ENCODE measurements at places on chromosomes 1 and 21.

GRCh38 chr1:78383923-78384322, 106.9 kb upstream of the PTGFR start:
- no peak for DNase-seq

DNA sequence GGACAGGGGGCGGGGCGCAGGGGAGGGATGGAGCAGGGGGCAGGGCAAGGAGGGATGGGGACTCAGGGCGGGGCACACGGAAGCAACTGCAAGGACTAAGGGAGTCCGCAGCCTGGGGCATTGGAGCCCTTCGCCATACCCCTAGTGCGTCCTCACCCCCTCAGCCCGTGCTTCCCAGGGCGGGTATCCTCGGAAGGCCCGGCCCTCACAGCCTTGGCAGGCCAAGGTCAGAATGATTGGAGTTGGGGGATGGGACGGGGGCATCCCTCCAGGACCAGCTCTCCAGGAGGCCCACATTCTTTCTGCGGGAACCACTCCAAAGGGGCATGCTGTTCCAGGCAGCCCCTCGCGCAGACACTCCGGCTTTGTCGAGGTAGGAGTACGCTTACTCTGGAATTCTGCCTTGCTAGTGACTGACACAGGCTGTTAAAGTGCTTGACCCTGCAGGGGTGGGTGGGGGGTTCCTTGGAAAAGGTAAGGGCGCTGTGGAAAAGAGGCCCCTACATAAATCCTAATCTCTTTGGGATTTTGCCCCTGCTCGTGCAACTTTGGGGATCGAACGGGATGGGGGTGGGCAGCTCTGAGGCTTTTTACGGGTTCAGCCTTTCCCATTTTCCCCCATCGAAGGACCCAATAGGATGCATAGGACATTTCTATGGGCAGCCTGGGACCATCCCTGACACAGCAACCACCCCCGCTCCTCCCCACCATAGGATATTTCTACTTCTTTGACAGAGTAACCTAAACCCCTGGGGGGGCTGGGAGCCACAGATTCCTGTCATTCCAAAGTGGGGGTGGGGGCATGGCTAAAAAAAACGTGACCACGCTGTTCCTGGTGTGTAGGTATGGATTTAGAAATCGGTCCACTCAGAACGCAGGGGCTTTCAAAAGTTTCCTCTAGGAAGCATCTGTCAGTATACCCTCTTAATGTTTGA, 738 bp upstream of the TRIM11 start:
- no peak for DNase-seq

GRCh38 chr1:162136760-162137159, 67.3 kb downstream of the NOS1AP start:
- no peak for DNase-seq

- no peak for DNase-seq
These were observed 43.4 kb upstream of the MYBPHL start for GRCh38 chr1:109350182-109350581.

GRCh38 chr1:219160967-219161366, 12.7 kb upstream of the LYPLAL1 start:
- DNase-seq = no peak

GRCh38 chr1:90768826-90769225, 51.7 kb upstream of the BARHL2 start:
- no peak for DNase-seq

DNA sequence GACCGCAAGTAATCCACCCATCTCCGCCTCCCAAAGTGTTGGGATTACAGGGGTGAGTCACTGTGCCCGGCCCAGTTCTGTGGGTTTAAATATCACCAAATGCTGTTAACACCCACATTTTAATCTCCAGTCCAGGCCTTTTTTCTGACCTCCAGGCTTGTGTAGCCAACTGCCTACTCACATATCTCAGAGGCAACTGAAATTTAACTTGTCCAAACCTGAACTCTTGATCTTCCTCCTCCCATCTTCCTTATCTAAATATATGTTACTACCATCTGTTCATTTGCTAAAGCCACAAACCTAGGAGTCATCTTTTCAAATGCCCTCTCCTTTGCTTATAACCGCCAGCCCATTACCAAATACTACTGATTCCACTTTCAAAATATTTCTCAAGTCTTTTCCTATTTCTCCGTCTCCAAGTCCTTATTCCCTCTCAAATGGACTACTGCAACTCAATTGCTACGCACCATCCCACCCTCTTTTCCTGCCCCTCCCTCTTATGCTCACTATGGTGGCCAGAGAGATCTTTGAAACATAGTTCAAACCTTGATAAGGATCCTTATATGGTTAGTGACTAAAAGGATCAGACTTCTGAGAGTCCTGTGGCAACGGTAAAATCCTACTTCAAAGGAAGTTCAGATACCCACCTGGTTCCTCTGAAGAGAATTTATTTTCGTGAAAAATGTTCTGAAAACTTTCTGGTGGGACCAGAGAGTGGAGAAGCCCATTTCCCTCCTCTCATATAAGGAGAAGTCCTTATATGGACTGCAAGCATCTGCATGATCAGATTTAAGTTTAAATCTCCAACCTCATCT, 78.5 kb upstream of the CDC42BPA start:
- no peak for DNase-seq

DNA sequence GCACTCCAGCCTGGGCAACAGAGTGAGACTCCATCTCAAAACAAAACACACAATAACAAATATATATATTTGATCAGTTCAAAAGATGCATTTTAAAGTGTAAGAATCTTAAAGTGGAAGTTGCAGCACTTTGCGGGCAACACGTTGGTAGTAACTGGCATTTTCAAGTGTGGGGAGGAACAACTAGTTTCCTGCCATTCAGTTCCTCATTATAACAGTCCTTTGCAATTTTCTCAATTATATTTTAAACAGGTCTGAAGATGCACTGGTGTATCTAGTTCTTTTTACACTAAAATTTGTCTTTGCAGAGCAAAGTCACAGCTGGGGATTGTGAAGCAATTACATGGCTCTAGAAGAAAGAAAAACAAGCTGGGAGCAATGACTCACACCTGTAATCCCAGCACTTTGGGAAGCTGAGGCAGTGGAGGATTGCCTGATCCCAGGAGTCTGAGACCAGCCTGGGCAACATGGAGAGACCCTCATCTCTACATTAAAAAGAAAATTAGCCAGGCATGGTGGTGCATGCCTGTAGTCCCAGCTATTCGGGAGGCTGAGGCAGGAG, 25.3 kb downstream of the RRAGC start:
- no peak for DNase-seq

DNA sequence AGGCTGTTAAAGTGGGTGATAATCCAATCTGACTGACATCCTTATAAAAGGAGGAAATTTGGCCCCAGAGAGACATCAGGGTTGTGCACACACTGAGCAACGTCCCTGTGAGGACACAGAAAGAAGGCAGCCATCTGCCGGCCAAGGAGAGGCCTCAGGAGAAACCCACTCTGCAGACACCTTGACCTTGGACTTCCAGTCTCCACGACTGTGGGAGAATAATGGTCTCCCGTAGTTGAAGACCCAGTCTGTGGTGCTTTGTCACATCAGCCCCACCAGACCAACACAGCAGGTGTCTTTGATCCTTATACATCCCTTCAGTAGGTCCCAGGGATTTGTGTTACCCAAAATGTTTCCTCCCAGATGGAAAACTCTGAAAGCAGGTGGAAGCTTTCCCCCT, 4.2 kb upstream of the DNAJC28 start:
- DNase-seq = no peak

DNA sequence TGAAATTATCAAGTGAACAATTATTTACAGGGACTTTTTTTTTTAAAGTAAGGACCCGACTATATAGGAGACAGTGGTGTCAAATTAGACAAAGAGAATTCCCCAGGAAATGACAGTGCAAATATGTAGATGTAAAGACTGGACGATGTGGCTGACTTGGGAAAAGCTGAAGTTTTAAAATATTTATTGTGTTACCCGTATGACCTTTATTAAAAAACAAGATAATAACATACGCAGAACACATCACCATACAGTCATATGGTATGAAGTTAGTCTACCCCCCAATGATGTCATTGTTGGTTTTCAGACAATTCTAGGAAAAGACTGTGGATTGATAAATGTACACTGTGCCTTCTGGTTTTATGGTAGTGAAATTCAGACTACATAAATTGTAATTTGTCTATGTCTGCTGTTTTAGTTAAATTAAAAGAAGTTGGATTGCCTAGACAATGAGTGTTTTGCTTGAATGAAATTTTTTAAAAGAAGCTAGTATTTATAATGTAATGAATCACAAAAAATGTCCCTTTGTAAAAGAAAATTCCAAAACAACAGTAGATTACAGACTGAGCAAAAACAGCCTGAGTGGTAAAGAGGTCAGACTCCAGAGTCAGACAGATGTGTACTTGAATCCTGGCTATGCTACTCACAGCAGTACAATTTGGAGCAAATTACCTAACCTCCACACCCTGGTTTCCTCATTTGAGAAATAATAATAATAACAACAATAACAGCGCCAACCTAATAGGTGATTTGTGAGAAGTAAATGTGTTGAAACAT, 15.5 kb upstream of the PDC start:
- DNase-seq = no peak

- DNase-seq = no peak
These were observed 35.4 kb upstream of the FOXO6 start for GRCh38 chr1:41325801-41326200.

- no peak for DNase-seq
These were observed 12.5 kb upstream of the PTPN14 start for GRCh38 chr1:214563881-214564280.

DNA sequence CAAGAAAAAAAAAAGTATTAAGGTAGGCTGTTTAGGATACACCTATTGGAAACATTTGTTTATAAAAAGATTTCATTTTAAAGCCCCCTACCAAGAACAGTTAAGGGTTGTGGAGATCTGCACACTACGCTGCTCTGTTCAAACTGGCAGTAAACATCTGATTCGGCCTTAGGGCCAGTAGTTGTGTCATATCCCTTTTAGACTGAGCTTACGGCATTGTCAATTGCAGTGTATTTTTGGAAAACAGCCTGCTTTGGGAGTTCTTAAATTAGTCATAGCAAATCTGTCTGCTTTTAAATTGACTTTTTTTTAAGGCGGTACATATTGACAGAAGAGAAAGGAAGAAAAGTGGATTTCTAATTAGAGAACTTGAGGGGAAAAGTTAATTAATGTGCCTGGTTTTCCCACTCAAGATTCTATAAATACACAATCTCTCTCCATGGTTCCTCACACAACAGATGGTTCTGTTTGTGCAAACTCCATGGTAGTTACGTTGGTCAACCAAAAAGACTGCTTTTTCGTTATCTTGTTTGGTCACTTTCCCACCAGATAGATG, 1.7 kb upstream of the ELK4 start:
- DNase-seq = no peak

- no peak for DNase-seq
These were observed 82.0 kb upstream of the HIVEP3 start for GRCh38 chr1:42000766-42001165.

GRCh38 chr1:33055210-33056008, 18.7 kb upstream of the AK2 start:
- no peak for DNase-seq

DNA sequence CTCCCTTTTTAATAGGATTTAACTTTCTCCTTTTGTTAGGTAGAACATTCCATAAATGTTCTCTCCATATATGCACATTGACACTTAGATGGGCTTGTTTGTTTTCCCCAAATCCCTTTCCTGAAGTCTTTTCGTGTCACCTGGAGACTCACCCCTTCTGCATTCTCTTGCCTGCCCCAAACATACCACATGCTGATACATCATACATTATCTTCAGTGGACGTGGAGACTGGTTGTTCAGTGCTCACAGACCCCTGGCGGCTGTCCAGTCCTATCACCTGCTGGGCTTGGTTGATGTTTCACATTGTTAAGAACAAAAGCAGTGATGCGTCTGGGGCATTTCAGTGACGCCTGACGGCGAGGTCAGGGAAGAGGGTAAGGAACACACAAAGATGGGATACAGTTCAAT, 22.2 kb downstream of the FMOD start:
- DNase-seq = no peak

DNA sequence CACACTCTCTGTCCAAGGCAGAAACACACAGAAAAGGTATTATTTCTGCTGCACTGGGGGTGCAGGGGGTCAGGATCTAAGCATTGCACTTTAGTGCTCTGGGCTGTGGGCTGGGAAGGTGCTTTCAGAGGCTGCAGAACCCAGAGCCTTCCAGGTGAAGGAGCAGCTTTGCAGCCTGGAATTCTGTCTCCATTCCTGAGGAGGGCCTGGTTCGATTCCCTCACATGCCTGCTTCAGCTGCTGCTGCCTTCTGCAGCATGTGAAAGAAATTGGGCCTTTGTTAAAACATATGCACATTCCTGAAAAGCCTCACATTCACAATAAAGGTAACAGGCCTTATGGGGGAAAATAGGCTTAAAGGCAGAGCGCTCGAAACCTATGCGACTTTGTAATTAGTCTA, 35.9 kb downstream of the VTCN1 start:
- DNase-seq = no peak

- no peak for DNase-seq
These were observed 49.1 kb downstream of the ATP2B4 start for GRCh38 chr1:203675596-203676347.

DNA sequence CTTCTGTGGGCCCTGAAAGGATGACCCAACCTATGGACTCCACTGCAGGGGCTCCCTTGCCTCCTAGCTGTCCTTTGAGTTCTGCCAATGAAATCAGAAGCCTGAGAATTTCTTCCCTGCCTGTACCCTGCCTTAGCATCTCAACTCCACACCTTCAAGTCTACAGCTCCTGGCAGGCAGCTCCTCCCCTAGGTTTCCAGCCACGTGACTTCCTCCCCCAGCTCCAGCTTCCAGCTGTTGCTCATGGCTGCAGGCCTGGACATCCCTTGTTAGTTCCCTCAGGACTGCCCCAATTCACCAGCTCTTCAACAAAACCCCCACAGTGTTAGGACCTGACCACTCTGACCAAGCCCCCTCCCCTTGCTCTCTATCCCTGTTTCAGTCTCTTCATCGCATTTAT, 2.4 kb downstream of the RCAN1 start:
- no peak for DNase-seq

GRCh38 chr1:82018319-82018718, 217.6 kb downstream of the ADGRL2 start:
- DNase-seq = no peak

DNA sequence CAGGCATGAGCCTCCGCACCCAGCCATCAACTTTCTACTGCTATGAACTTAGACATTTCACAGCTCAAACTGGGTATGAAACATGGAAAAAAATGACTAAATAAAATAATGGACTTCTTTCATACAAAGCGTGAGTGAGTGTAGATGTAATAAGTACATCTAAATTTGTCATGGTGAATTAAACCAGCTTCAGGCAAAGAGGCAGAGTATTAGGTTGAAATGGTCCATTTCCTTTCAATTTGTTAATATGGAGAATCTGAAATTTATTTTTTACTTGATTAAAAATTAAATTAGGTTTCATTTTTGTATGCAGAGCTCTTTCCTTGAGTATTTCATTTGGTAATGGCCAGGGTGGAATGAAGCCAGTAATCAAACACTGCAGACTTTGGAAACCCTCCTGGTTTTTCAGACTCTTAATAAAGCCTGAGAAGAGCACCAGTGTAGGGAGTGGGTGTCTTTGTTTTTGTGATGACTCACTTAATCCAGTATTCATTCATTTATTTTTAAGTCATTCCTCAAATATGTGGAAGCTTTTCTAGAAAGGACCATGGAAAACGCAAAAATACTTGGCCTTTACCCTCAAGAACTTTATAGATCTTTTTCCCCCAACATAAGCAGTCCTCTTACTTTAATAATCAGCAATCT, 49.2 kb downstream of the ALG14 start:
- no peak for DNase-seq

Measured in activated naive CD8-positive, alpha-beta T cell treated with anti-CD3 and anti-CD28 coated beads, Interleukin-2, amount 50 U/mL, for 16 hours (primary cell).